Activated naive CD4-positive, alpha-beta T cell treated with anti-CD3 and anti-CD28 coated beads, Interleukin-2, amount 10 ng/mL, durations not matched to agents 5 hours and 36 hours (primary cell): ENCODE measurements at places on chromosomes 6 and 20. TPM values are rescaled to one million over a fixed set of nuclear protein-coding genes. Genes with fewer than 3 reads are reported as not detected.

TSPO2 gene
- total RNA-seq: not detected

MDFI gene
- not detected for total RNA-seq

PAQR8 gene
- total RNA-seq: 21.0 TPM

GRIK2 gene
- total RNA-seq: not detected

RAD21L1 gene
- not detected for total RNA-seq

TGM3 gene
- total RNA-seq: not detected

STMN3 gene
- total RNA-seq: 49.7 TPM

C6orf52 gene
- 0.63 TPM for total RNA-seq
